ENCODE measurements at places on chromosomes 7 and 10.

GRCh38 chr7:42745357-42746059, 166.4 kb downstream of the C7orf25 start:
- no peak for DNase-seq

DNA sequence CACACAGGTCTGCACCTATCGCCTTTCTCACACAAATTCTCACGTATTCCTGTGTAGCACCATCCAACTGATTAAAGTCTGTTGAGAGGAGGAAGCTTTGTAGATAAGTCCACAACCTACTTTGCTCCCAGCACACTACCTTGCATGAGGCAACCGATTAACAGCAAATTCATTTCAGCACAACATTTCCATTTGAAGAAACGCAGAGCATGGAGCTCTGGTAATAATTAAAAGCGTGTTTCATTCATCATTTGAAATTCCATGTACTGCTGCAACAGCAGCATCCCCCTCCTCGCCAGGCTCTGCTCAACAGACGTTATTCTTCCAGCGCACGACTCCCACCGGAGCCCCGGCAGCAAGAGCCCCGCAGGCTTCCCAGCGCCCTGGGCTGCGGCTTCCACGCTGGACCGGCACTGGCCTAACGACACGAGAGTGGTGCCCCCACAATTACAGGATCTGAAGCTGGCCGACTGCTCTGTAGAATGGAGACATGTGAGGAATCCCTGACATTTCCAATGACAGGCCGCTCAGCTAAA, 118.8 kb downstream of the DIP2C start:
- no peak for DNase-seq

DNA sequence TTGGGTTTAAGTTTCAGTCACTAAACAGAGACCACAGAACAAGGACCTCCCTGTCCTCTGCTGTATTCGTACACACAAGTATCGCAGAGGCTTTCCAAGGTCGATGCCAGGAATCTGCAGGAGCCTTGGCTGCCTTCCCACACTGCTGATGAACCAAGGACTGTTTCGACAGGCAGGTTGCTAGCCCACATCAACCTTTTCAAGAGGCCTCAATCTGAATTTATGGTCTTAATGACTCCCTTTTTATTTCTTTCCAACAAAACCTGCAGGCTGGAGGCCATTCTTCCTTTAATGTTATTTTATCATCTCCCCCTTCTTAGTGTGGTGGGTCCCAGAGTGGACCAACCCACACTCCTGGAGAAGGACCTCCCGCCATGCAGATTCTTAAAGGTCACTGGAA, 45.6 kb downstream of the JCAD start:
- no peak for DNase-seq

DNA sequence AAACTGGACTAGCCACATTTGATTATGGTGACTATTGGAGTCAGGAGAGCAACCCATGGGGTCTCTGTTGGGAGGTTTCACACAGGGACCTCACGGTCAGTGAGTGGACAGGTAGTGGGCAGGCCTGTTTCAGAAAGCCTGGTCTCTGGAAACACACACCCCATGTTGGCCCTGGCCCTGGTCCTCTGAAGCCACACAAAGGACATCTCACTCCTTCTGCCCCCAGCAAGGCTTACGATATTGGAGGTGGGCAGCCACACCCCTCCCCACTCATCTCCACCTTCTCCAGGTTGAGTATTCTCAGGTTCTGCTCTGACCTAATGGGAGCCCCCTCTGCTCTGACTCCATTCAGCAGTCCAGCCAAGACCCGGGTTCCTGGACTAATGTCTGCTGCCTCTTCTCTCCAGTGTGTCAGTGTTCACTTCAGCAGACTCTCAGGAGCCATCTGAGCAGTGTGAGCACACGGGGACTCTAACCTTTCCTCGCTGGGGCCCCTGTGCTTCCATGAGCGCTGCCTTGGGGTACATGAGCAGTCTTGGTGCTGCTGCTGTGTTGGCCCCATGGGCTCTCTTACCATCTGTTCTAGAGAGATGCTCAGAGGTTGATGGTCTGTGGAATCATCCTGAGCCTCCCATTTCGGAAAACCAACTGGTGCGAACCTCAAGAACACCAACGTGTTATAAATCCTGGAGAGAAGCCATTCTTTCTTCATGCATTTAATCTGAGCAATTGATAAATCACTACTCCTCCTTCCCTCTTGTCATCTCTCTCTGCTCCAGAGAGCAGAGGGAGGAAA, 748.6 kb downstream of the GRID1 start:
- no peak for DNase-seq

DNA sequence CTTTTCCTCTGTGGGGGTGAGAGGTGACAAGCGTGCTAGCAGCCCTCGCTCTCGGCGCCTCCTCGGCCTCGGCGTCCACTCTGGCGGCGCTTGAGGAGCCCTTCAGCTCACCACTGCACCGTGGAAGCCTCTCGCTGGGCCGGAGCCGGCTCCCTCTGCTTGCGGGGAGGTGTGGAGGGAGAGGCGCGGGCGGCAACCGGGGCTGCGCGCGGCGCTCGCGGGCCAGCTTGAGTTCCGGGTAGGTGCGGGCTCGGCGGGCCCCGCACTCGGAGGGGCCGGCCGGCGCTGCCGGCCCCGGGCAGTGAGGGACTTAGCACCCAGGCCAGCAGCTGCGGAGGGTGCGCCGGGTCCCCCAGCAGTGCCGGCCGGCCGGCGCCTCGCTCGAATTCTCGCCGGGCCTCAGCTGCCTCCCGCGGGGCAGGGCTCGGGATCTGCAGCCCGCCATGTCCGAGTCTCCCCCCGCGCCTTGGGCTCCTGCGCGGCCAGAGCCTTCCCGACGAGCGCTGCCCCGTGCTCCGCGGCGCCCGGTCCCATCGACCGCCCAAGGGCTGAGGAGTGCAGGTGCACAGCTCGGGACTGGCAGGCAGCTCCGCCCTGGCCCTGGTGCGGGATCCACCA, 352.8 kb upstream of the PODXL start:
- no peak for DNase-seq

DNA sequence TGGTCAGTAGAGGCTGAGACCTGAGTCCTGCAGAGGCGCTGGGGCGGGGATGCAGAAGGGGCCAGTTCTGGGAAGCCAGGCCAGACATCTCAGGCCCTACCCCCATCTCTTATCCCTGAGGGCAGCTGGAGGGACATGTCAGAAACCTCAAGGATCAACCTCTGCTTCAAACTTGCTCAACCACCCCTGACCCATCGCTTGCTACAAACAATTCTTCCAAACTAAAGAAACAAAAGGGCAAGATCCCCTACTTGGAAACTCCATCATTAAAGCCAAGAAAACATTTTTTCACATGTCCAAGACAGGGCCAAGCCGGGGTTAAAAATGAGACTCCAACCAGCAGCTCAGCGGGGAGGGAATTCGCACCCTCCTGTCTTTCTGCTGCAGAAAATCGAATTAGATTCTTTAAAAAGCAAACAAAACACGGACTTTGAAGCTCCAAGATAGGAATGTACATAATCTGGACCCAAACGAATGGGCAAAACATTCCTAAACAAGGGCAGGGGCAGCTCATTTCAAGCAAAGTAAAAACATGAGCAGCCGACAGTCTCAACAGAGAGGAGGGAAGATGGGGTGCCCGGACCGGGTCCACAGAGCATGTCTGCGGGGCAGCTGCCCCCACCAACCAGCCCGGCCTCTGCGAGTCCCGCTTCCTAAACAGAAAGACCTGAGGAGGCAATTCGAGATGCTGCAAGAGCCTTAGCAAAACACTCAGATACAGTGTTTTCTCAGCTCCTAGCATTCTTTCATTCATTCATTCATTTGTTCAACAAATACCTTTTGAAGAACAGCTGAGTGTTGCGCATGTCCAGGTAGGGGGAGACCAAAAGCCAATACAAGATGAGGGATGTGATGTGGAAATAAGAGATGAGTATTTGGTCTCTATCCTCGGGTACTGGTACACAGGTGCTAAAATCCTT, 44.8 kb downstream of the CHST15 start:
- DNase-seq = no peak

DNA sequence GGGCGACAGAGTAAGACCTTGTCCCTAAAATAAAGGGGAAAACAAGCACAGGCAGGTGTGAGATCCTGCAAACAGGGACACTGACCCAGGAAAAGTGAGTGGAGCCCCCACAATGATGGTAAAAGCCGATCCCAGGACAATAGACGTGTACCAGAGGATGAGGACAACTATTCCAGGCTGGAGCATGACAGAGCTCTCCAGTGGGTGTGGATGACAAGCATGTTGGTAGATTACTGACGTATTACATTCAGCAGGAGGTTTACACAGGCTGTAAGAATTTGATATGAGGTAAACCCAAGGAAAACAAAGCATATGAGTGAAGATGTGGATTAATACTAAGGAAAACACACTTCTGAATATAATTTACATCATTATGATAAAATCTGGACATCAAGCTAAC, 27.8 kb upstream of the SMURF1 start:
- DNase-seq = no peak

- DNase-seq = no peak
Measured at GRCh38 chr7:150716368-150716767, at the start of gene GIMAP1. Gene GIMAP1 (plus strand): TSS chr7:150716613. CDS start chr7:150719048, 2,435 bp downstream.

- no peak for DNase-seq
Measured at GRCh38 chr10:127182161-127182560, 14.2 kb downstream of the INSYN2A start.

DNA sequence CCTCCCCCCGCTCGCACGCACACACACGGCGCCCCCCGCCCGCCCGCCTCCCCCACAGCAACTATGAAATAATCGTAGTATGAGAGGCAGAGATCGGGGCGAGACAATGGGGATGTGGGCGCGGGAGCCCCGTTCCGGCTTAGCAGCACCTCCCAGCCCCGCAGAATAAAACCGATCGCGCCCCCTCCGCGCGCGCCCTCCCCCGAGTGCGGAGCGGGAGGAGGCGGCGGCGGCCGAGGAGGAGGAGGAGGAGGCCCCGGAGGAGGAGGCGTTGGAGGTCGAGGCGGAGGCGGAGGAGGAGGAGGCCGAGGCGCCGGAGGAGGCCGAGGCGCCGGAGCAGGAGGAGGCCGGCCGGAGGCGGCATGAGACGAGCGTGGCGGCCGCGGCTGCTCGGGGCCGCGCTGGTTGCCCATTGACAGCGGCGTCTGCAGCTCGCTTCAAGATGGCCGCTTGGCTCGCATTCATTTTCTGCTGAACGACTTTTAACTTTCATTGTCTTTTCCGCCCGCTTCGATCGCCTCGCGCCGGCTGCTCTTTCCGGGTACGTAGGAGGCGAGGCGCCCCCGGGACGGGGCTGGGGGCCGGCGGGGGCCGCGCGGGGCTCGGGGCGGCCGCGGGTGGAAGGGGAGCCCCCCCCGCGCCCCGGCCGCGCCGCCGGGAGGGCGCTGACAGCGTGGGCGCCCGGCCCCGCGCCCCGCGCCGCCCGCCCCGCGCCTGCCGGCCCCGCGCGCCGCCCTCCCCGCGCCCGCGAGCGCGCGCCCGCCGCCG, 441 bp downstream of the BMI1 start:
- peak; percentile 38 for DNase-seq

DNA sequence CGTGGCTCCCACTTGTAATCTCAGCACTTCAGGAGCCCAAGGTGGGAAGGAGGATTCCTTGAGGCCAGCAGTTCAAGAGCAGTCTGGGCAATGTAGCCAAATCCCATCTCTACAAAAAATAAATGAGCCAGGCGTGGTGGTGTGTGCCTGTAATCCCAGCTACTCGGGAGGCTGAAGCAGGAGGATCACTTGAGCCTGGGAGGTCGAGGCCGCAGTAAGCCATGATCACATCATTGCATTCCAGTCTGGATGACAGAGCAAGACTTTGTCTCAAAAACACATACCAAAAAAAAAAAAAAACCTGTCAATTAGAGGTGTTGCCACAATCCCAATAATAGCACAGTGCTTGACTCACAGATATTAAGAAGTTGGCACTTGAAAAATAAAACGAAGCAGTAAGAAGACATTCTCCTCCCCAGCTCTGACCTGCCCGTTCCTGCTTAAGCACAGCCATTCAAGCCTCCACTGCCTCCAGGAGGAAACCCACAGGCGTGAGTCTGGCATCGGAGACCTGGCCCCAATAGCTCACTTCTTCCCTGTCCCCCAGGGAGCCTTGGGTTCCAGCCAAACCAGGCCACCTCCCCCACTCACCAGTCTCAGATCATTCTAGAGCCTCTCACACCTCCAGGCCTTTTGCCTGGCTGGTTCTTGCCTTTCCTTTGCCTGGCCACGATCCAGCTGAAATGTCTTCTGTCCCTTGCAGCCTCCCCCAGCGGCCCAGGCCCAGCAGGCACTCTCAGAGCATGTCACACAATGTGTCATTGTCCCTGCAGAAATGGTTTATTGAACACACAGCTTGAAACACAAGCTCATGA, 45.3 kb upstream of the GTF2I start:
- no peak for DNase-seq

DNA sequence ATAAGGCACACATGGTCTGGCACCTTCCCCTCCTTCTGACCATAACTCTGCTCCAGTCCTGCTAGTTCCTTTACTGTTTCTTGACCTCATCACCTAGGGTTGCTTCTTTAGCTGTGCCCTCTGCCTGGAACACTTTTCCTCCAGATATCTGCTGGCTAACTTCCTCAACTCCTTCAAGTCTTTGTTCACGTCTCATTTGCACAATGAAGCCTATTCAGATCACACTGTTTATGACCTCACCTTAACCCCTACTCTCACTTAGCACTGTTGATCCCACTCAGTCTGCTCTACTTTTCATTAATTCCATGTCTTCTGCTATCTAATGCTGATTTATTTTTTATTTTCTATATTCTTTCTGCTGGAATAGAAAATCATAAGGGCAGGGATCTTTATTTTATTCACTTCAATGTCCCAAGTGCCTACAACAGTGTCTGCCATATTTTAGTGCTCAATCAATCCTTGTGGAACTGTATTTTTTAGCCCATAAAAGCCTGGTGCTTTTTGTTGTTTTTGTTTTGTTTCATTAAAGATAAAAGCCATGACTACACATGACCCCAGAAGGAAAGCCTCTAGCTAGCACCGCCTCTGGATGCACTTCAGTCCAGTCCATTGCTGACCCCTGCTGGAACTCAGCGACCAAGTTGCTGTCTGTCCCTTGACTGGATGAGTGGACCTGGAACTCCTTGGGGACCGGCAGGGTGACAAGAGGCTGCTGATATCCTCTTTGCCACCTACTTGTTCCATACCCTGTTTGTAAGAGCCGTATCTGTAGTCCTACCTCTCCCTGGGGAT, 12.3 kb downstream of the KLF14 start:
- DNase-seq = no peak

DNA sequence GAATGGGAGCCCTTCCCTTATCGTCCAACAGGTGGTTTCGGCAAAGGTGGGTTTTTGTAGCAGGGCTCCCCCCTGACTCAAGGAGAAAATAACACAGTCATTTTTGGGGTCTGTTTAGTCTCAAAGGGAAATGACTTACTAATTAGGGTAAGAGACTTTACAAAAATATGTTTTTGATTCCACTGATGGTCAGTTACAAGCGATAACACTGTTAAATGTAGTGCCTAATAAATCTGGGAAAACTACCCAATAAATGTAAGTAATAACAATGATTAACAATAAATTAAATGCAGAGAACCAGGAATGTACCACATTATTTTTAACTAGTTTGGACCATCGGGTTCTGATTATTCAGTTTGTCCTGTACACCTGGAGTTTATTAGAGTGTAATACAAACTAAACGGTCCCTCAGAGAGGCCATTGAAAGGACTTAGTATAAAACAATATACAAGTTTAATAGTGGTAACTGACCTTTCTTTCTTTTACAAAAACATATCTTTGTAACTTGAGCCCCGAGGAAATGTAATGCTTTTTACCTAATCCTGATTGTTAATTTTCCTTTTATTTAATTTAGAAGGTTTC, 216.2 kb upstream of the HABP2 start:
- no peak for DNase-seq

GRCh38 chr7:99409806-99410205, 1.0 kb downstream of the BUD31 start:
- DNase-seq = no peak
